Cardiac fibroblast (primary cell): ENCODE measurements at places on chromosomes 4 and X.
A peak's percentile ranks its signal among the peaks of the same experiment; 100 is the strongest.

DNA sequence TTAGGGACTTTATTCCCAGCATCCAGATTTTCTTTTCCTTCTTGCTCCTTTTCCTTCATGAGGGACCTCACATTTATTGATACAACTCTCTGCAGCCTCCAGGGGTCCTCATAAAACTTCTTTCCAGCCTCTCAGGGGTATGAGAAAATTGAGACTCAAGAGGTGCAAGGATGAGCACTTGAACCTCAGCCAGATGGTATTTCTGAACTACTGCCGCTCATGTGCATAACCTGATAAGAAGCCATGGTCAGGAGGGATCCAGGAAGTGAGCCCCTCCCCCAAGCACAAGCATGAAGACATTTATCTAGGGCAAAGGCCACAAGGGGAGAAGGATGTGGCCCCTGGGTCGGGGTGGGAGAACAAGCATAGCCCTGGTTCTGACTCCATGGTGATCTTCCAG lies 73.3 kb downstream of the TSPAN7 start:
- DNase-seq: no peak

- no peak for DNase-seq
Measured at GRCh38 chr4:147093206-147093605, 147.5 kb upstream of the TTC29 start.

- DNase-seq: no peak
Measured at GRCh38 chrX:9644335-9644734, 121.3 kb downstream of the GPR143 start.

GRCh38 chr4:146178126-146178525 lies 2.6 kb downstream of the LSM6 start:
- DNase-seq: peak; percentile 30

- DNase-seq: peak; percentile 58
Measured at GRCh38 chr4:76736414-76736813, 161.5 kb downstream of the SOWAHB start.

- no peak for DNase-seq
Measured at GRCh38 chrX:121014826-121015225, 29.3 kb upstream of the CT47A1 start.

DNA sequence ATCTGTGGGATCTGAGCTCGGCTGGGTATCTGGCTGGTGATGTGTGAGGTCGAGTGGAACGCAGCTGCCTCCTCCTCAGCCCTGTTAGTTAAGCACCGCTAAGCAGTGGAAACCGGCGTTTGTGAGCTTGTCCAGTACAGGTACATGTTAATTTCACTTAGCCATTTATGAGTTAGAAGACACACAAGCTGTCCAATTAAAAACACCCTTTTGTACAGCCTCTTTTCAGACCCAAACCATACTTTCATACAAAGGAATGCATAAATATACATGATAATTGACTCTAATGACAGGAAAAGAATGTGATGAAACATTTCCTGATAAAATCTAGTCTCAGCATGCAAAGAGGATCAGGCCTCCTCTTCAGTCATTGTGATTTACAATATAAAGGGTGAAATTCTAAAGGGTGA lies 163.6 kb upstream of the FAT1 start:
- DNase-seq: no peak

DNA sequence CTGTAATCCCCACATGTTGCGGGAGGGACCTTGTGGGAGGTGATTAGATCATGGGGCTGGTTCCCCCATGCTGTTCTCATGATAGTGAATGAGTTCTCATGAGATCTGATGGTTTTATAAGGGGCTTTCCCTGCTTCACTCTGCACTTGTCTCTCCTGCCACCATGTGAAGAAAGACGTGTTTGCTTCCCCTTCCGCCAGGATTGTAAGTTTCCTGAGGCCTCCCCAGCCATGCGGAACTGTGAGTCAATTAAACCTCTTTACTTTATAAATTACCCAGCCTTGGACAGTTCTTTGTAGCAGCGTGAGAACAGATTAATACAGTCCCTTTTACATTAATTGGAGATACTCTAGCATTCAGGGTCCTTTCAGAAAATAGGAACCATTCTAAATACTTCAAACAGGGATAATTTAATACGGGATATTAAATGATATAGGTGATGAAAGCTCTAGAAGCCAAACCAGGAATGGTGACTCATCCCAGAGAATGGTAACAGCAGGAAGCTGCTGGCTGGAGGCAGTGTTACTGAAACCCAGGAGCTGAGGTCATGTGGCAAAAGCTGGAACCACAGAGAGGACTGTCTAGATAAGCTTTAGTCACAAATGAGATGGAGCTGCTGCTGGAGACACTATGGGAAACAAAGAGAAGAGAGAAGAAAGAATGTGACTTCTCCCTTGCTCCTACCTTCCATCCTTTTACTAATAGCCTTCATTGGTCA lies 57.3 kb downstream of the GSTCD start:
- peak; percentile 92 for DNase-seq

- DNase-seq: peak; percentile 7
Measured at GRCh38 chr4:105894660-105895582, at the start of gene NPNT. Gene NPNT (plus strand): TSS chr4:105895471. CDS start chr4:105895653, 182 bp downstream.

DNA sequence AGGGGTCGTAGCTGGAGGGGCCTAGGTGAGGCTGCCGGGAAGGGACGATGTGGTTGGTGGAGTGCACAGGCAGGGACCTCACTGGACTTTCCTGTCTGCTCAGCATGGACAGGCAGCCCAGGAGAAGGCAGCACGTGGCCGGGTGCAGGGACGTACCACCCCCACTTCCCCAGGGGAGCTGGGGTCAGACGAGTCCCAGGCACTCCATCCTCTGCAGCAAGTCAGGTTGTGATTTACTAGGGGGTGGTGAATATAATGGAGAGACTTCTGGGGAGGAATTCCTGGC lies 1.5 kb upstream of the CTBP1 start:
- DNase-seq: no peak

GRCh38 chrX:63349307-63349706 lies 1.8 kb downstream of the SPIN4 start:
- no peak for DNase-seq

- no peak for DNase-seq
Measured at GRCh38 chr4:61440321-61440720, 240.2 kb downstream of the ADGRL3 start.
